Spinal cord (tissue), 10 donors: ENCODE measurements at places on chromosomes 4 and X.

DNA sequence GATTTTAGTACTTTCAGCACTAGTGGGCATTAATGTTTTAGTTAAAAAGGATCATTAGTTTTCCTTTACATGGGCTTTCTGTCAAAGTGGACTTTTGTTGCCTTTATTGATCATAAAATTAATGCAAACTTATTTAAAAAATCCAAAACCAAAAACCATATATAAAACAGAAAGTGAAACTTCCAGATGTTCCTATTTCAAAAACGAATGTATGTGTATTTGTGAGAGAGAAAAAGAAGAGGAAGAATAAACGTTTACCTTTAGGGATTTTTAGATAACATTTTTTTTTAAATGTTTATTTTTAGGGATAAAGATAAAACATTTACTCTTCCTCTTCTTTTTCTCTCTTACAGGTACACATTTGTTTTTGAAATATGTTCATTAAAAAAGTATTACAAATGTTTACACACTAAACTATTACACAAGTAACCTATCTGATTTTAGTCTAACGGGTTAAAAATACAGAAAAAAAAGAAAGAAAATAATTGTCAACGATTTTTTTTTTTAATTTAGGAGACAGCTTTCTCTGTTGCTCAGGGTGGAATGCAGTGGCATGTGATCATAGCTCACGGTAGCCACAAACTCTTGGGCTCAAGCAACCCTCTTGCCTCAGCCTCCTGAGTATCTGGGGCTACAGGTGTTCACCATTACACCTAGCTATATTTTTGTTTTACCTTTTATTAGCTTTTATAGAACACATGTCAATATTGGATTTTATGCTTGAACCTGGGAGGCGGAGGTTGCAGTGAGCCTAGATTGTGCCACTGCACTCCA, 16.8 kb upstream of the COX18 start:
- DNase-seq, result no peak

DNA sequence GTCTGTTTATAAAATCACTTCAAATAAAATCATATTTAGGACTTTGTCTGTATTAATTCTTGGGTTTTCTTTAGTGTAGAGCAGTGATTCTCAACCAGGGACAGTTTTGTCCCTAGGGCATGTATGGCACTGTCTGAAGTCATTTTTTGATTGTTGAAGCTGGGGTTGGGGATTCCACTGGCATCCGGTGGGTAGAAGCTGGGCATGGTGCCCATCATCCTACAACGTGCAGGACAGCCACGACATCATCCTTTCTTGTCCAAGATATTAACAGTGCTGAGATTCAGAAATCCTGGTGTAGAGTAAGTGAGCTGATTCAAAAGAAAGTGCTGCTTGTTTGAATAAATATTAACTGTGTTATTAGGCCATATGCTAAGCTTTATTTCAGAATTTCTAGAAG, 28.6 kb downstream of the DCLK2 start:
- DNase-seq, result no peak

DNA sequence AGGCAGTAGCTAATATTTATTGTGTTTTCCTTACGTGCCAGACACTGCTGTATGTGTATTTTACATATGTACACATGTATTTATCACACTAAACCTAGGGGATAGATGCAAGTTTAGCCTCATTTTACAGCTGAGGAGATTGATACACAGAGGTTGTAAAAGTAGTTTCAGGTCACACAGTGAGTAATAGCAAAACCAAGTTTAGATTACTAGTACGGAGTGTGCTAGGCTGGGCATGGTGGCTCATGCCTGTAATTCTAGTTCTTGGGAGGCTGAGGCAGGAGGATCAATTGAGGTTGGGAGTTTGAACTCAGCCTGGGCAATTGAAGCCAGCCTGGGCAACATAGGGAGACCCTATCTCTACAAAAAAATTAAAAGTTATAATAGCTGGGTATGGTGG, 701.1 kb upstream of the ATOH1 start:
- DNase-seq, result no peak

GRCh38 chr4:147550626-147551246, 66.5 kb upstream of the TMEM184C start:
- no peak for DNase-seq

DNA sequence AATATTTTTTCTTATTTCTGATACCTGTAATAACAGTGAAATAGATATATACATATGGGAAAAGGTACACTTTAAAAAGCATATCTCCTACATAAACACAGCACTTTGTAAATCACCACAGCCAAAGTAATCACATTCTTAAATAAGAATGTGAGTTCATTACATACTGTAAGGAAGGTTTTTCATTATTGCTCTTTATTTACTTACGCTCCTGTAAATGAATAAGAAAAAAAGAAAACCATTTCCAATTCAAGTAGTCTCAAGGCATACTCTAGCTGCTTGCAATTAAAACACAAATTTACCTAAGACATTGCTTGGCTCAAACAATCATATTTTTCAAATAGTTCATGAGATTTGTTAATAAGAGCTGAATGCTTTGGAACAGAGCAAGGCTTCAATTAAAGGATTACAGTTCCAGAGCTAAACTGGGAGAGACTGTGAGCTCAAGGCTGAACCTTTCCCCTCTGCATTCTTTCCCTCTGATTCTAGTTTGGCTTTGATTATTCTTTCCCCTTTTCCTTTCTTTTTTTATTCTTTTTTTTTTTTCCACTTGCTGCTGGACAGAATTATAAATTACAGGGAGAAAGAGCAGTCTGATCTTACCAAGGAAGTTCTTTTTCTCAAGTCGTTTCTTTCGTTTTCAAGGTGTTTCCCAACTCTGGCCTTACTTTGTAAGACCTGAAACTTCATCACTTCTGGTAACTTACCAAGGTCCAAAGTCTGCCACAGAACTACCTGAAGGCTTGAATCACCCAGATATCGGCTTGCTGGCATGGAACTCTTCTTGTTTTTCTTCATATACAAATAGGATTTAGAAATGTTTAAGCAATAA, 278.3 kb downstream of the INPP4B start:
- DNase-seq, result no peak

DNA sequence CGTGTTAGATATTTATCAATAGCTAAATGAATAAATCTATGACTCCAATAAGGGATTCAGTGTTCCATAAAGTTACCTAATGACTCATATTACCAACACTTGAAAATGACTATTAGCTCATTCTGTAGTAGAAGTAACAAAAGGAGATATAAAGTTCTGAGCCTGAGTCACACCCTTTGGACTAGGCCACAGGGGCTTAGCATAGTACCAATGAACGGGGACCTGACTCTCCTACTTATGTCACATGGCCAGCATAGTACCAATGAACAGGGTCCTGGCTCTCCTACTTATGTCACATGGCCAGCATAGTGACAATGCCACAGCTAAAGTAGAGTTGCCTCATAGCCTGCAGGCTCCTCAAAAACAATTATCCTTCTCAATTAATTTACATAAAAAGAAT, 43.7 kb downstream of the MAGEB16 start:
- DNase-seq, result no peak

GRCh38 chrX:129808829-129809796, 29.4 kb downstream of the SASH3 start:
- DNase-seq, result no peak

- DNase-seq, result no peak
Measured at GRCh38 chr4:5926598-5926997, 33.7 kb upstream of the CRMP1 start.

DNA sequence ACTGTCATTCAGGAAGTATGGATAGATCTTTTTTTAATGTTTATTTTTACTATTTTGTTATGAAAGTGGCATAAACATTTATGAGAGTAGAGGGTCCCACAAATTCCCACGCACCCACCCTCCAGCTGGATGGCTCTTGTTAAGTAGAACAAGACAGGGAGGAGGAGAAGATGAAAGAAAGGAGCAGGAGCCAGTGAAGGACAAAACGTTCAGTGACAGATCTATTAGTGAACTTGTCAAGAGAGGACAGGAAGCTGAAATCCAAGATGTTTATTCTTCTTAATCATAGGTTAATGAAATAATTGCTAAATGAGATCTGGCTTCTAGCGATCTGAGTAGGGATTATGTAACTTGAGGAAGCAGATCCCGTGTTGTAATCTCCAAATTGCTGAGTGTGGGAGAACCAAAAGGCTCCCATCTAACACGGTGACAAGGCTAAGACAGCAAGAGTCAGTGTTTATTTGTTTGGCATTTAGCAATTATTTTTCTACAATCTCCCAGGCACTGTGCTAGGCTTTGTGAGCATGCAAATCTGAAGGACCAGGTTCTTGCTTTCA, 162.5 kb downstream of the SHROOM3 start:
- no peak for DNase-seq

- peak; percentile 67 for DNase-seq
Measured at GRCh38 chr4:103019308-103020124, at the start of gene SLC9B1. SLC9B1 (minus strand) TSS chr4:103019705; CDS start chr4:102991711, 27,994 bp downstream.

- DNase-seq, result no peak
Measured at GRCh38 chrX:3191201-3191600, 149.9 kb downstream of the ARSF start.

- DNase-seq, result no peak
Measured at GRCh38 chr4:23337292-23337691, 552.6 kb downstream of the PPARGC1A start.

DNA sequence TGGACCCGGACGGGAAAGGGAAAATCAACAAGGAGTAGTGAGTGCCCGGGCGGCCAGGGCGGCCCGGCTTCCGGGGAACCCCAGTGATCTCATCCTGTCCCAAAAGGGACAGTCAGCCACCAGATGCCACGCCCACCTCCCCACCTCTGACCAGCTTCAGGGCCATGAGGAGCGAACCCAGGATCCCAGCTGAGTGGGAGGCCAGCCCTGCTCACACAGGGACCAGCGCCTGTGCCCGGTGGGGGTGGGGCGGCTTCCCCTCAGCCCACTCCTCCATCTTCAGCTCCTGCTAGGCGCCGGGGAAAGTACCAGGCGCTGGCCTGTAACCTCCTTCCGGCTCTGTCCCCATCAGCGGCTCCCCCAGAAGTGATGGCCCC, 6.2 kb downstream of the MYL5 start:
- DNase-seq, result no peak

- no peak for DNase-seq
Measured at GRCh38 chr4:76090241-76090691, 15.8 kb downstream of the ART3 start.

DNA sequence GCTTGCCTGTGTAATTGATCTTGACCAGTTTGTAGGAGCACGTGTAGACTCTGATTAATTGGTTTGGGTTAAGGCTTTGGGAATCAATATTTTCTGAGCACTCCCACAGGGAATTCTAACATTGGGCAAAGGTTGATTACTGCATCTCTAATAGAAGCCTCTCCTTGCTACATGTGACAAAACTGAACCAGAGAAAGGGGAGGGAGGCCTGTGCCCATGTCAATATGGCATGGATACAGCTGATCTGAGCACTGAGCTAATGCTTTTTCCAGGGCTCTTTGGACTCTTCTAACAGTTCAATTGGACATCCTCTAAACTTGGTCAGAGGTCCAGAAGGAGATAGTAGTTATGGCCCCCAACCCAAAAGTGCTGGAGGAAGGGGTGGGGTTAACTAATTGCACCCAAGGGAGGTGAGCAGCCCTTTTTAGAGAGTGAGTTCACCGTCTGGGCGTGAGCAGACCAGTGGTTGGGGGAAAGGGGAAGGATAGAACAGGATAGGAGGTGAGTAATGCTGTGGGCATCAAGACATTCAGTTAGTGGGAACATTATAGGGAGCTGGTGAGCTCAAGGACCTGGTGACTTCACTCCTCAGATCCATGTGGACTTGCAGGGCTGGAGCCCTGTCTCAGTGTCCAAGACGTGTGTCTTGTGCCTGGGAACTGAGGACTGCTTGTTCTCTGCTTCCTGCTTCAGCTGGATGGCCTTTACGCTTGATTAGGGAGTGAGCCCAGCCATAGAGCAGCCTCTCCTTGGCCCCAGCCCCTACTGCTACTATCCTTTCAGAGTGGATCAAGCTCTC, 22.8 kb downstream of the MSN start:
- DNase-seq, result no peak

- no peak for DNase-seq
Measured at GRCh38 chr4:174252412-174252811, 31.1 kb downstream of the FBXO8 start.

DNA sequence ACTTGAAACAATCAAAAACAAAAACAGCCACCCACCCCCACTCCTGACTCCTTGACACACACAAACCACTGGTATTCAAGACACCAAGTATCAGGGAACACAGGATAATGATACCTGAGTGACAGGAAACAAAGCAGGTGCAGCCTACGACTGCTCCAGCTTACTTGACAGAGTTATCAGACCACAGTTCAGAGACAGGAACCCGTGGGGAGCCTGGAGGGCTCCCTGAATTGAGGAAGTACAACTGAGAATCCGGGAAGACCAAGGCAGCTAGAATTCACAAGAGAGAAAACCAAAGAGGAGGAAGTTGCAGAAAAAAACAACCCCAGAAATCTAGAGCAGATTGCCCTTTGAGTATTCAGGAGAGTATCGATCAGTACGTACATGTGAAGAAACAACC, 20.5 kb downstream of the COMMD8 start:
- DNase-seq, result no peak

DNA sequence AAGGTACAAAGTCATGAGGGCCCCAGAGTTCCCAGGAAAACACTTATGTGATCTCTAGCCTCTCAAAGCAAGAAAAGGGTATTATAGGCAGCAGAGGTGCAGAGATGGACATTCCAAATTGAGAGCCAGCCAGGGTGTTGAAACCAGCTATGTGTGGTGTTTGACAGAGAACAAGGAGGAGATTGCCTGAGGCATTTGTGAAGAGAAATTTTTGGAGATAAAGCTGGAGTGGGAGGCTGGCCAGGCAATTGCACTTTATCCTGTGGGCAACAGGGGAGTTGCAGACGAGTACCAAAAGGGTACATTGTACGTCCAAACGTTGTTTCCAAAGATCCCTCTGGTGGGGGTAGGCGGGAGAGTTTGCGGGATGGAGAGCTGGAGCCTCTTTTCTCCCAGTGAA, 2.5 kb upstream of the GABRE start:
- no peak for DNase-seq

DNA sequence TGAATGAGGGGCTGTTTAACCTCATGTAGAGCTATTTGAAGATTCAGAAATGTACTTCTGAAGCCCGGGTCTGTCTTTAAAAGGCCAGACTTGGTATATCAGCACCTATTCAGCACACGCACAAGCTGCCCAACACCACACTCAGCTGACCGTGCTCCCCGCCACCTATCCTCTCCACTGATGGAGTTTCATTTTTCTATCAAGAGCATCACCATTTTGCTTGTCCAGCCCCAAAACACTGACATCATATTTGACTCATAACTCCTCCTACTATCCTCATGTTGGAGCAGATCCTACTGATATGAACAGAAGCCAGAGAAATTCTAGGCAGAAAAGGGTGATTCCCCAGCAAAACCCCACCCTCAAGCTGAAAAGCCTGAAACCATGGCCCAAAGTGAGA, 100.3 kb downstream of the SORBS2 start:
- DNase-seq, result no peak

GRCh38 chrX:24619647-24620046, 27.5 kb downstream of the PCYT1B start:
- peak; percentile 13 for DNase-seq

DNA sequence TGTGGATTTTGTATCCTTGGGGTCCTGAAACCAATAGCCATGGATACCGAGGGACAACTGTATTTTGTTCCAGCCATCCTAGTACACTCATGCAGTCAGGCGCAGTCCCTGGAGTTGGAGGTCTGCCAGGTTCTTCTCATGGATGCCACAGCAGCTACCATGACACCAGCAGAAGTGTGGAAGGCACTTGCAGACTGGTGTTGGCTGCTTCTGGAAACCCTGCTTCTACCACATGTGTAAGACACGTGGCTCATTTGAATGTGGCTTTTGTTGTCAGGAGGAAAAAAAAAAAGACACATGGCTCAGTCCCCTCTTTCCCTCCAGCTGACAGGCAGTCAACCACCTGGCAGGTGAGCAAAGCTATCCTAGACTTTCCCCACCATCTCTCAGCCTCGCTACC, 19.4 kb downstream of the DRD5 start:
- DNase-seq, result peak; percentile 74

- DNase-seq, result no peak
Measured at GRCh38 chr4:151217326-151217725, 59.6 kb upstream of the PRSS48 start.
